ENCODE measurements at places on chromosomes 16 and 17.

DNA sequence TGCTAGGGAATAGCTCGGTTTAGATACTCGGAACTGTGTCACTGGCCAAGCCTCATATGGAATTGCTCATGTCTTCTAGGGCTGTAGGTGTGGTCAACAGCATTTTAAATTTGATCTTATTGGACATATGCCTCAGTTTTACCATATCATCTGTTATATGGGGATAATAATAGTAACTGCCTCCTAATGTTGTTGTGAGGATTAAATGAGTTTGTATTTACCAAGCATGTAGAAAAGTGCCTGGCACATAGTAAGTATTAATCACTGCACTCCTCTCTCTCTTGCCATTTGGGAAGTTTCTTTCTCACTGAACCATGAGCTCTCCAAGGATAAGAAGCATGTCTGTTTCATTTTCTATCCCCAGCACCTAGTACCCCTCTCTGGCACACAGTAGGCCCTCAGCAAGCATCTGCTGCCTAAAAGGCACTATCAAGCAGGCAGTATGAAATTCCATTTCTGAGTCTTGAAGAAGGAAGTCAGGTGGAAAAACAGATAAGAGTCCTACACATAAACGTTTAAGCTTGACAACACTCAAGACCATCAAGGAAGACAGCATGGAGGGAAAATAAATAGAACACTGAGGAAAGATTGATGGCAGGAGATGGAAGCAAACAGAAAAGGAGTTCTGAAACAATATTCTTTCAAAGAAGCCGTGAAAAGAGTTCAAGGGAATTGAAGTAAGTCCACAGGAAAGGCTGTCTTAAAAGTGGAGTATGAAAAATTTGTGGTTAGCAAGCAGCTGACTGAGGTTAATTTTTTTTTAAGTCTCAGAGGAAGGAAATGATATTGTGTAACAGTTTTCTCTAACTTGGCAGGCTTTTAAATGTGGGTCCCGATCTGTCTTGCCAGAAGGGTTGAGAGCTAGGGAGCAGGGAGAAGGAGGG is 2.2 kb upstream of the ATP6V0A1 start:
- no peak for ATAC-seq

DNA sequence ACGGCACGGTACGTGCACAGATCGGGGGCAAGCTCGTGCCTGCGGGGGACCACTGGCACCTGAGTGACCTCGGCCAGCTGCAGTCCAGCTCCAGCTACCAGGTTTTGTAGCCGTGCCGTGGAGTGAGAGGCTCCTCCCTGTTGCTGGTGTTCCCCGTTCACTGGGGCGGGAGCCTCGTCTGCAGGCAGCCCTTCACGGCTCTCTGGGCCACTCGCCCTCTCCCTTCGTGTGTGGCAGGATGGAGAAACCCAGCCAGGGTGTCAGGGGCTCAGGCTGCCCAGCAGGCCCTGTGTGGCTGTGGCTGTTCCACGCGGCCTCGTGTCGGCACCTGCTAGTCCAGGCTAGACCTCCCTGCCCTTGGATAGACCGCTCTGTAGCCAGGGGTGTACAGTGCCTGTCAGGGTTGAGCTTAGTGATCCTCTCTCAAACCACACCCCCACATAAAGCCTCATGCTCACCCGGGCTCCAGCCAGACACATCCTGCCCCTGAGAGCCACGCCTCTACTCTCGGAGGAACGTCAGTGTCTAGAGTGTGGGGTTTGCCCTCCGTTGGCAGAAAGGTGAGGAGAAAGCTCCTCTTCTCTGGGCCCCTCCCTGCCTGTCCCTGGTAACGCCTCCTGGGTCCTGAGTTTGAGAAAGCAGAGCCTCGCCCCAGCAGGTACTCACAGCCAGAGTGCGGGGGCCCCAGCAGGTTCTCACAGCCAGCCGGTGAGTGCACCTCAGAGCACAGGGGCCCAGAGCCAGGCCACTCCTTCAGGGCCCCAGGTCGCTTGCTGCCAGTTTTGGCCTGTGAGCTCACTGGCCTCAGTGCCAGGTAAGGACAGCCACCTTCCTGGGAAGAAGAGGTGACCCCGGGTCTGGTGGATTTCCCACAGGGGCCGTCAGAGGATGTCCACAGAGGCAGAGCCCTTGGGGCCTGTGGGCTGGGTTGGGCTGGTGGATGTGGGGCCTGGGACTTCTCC is 27.7 kb downstream of the NME3 start:
- no peak for ATAC-seq

DNA sequence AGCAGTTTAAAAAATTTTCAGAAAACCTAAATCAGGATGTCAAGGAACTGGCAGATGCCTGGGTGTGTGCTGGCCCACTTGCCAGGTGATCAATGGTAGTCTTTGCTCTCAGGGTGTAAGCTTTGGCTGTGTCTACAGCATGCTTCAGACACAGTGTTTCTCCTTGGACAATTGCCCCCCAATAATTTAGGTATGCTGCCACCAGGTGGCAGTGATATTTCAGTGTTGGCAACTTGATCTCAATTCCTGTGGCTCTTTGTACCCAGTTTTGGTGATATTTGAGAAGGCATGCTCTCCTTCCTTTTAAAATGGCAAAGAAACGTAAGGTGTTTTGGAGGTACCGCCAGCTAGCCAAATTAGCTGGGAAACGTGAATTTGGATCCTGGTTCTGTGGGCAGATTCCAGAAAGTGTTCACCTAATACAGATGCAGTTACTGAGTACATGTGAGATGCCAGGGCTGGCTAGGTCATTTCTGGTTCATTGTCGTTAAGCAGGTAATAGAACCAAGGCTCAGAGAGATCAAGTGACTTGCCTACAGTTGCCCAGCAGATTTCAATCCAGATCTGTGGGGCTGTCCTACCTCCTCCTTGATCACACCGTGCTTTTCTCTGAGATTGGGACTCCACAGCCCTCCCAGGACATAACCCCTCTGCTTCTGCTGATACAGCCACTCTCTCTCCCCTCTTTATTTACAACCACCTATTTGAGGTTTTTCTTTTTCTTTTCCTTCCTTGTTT is 155.6 kb upstream of the PLCG2 start:
- no peak for ATAC-seq

DNA sequence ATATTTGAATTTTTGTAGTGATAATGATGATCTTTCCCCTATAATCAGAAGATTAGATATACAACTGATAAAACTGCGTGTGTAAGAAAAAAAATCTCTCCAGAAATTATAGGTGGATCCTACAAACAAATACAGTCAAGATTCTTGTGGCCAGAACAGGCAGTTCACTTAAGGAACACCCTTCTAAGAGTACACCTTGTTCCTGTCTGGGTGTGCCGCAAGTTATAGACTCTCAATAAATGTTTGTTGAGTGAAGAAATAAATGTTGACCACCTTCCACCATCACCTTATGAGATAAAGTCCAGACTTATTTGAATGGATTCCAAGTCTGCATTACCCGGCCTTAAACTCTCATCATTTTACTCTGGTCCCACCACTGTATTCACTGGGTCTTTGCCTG is 45.7 kb upstream of the SCNN1B start:
- ATAC-seq, result no peak

- no peak for ATAC-seq
Measured at GRCh38 chr17:1082579-1082978, 85.7 kb downstream of the TIMM22 start.

DNA sequence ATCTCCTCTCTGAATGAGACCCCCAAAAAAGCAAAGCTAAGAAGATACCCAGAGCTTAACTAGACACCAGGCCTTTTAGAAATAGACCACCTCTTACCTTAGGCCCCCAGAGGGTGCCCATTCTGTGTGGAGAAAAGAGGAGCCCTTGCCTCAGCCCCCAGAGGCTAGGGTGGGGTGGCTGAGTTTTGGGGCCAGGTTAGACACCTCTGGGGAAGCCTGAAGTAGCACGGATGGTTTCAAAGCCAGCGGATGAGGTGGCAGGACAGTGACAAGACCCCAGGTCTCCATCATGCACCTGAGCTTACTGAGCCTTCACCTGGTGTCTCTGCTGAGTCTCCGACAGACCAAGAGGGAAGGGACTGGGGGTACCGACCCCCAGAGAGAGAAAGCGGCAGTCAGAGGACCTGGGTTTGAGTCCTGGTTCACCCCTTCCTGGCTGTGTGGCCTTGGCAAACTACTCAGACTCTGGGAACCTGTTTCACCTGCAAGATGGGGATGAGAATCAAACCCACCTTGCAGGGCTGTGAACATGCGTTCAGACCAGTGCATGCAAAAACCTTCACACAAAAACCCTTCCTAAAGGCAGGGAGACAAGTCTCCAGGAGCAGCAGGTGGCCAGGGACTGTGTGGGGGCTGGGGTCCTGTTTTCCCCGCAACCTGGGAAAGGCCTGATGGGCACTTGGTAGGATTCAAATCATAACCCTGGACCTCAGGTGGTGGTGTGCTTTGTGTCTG is 7.7 kb downstream of the SCGB1C2 start:
- no peak for ATAC-seq

GRCh38 chr17:2400474-2400866 is 390 bp downstream of the MNT start:
- ATAC-seq, result no peak

DNA sequence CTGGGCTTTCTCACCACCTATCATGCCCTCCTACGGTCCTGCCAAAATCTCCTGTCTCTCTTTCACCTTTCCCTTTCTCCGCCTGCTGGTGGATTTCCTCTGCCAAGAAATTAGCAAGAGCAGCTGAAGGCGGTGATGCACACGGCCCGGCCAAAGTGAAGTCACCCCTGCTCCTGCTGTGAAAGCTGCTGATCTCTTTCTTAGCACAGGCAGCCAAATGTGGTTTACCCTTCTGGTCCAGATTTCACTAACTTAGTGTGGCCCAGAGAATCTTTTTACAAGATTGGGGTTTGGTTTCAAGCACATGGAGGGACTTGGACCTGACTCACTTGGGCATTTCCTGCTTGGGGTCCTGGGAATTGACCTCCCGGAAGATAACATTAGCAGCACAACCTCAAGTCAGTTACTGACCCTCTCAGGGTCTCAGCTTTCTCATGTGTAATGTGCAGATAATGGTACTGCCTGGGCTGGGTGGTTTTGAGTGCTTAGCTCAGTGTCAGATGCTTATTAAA is 155.7 kb downstream of the SOCS1 start:
- peak; percentile 54 for ATAC-seq

DNA sequence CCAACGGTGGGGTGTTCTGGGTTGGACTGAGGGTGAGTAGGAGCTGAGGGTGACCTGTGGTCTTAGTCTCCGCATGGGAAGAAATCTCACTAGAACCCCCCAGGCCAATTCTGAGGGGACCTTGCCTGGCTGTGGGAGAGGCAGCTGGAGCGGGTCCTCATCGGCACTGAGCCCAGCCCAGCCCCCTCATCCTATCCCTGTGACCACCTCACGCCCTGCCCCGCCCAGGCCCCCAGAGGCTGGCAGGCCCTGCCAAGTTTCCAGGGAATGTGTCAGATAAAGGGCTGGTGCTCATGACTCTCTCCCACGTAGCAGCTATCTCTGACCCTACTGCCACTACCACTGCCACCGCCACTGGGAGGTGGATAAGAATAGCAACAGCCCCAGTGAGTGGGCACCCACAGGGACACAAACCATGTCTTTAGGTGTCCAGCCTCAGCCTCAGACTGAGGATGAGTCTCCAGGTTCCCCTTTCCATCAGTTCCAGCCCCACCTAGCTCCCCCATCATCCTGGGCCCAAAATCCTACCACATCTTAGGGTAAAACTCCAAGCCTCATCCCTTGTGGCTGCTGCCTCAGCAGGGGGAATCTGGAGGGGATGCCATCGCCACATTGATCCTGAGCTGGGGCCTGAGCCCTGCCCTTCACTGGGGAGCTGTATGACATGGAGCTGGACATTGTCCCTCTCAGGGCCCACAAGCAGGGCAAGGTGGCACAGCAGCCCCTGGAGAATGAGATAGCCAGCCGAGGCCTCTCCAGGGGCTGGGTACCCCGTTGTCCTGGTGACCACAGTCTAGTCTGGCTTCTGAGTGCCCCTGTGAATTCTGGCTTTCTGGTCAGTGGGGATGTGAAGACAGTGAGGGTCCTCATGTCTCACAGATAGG is 14.9 kb downstream of the CDH16 start:
- ATAC-seq, result no peak

DNA sequence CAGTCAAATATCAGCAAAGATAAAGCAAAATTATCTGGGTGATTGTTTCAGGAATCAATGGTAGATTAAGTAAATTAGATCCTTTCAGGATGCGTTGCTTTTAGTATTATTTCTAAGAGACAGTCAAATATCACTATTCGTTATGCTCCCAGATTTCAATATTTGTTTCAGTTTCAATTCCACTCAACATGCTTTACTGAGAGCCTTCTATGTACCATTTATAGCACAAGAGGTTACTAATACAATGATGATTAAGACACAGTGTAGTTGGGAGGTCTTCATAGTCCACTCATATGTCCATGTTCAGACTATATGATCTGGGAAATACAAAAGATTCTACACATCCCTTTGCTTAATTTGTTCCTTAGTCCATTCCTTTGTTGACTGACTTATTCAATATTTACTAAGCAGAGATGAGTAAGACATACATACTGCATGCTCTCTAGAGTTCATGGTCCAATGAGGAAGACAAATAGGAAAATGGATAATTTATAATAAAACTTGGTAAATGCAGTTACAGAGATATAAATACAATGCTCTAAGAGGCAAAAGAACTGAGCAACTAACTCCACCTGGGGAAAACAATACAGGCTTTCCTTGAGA is 88.2 kb upstream of the NOG start:
- ATAC-seq, result no peak

- no peak for ATAC-seq
Measured at GRCh38 chr16:75461575-75461974, 2.9 kb downstream of the TMEM170A start.

- no peak for ATAC-seq
Measured at GRCh38 chr17:51461578-51462004, 201.2 kb downstream of the UTP18 start.

GRCh38 chr16:31089199-31089598 is 456 bp upstream of the PRSS53 start:
- no peak for ATAC-seq

DNA sequence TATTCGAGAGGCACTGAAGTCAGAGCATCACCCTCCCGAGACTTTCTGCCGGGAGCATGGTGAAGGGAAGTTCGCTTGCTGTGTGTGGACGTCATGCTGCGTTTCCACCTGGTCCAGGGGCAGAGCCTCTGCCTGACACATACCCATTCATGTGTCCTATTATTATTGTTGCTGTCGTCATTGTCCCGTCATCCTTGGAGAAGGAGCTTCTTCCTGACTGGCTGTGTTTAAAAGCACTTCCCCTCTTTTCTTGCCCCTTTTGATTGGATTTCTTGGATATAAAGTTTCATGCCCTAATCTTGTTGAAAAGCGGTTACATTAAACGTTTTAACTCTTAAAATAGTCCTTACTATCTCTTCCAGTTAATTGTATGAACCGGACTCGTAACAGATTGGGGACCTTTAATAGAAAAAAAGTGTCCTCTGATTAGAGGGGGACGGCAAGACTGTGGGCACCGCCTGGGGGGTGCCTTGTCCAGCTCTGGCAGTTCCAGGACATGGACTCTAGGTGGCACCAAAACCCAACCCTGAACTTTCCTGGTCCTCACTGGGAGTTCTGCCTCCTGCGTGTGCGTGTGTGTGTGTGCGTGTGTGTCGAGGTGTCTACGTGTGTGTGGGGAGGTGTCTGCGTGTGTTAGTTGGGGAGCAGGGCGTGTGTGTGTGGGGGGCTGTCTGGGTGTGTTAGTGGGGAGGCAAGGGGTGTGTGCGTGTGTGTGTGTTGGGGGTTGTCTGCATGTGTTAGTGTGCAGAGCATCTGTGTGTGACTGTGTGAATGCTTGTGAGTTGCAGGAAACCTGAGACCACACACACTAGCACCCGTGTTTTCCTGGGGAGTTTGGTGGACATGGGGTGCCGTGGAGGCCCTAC is 133.3 kb upstream of the CIBAR2 start:
- peak; percentile 77 for ATAC-seq

Measured in gastroesophageal sphincter (tissue), 4 donors.